Gastroesophageal sphincter (tissue), 4 donors: ENCODE measurements at places on chromosomes 2 and 18.

- ATAC-seq = no peak
Measured at GRCh38 chr2:26709323-26710110, 17.0 kb downstream of the KCNK3 start.

DNA sequence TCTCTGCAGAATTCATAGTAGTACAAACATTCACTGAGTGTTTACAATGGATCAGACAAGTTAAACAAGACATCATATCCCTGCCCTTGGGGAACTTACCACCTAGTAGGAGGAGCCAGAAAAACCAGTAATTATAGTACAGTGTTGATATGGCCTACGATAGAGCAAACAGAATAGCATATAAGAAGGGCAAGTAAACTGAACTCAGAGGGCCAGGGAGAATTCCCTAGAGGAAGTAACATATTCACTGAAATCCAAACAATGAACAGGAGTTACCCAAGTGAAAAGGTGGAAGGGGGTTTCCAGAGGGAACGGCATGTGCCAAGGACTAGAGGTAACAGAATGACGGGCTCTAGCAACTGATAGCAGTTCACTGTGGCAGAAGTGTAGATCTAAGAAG lies 34.1 kb downstream of the NHEJ1 start:
- no peak for ATAC-seq

DNA sequence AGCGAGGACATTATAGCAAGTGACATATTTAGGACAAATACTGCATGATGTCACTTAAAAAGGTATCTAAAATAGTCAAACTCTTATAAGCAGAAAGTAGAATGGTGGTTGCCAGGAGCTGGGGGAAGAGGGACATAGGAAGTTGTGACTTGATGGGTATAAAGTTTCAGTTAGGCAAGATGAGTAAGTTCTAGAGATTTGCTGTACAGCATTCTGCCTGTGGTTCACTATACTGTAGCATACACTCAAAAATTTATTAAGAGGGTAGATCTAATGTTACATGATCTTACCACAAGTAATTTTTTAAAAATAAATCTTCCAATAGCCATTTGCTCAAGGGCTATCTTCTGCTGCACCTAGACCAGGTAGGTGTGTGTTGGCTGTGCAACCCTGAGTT lies 78.1 kb upstream of the NPAS2 start:
- ATAC-seq = no peak

DNA sequence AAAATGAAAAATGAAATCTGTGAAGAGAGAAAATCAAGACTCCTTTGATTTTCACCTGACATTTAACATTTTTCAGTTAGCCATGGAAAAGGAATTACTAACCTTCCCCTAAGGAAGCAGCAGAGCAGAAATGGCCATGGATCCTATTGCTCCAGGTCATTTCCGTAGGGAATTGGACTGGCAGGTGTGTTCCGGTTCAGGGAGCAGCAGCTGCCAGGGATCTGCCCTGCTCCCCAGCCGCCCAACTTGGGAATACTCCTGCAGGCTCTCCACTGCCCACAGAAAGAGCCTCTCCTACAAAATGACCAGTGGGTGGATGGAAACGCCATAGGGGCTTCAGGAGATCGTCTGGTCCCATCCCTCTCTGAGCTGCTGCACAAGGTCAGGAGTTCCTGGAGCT lies 86.0 kb upstream of the MAPK4 start:
- ATAC-seq = no peak

DNA sequence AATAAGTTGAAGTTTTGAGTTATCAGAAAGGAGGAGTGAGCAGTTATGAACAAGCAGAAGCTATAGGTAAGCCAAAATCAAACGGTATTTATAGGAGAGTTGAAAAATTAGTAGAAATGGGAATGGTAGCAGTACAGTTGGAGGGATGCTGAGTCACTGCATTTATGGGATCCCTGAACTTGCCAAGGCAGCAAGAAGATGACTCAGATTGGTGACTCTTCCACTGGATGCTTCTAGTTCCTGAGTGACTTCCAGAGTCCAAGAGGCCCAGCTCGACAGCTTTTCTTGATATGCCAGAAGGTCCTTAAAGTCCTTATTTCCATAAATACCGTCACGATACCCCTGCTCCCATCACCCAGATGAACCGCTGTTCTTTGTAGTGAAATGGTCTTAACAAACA lies 31.1 kb upstream of the ACTR3 start:
- ATAC-seq = no peak

GRCh38 chr2:108212671-108213070 lies 27.1 kb upstream of the SULT1C3 start:
- no peak for ATAC-seq

DNA sequence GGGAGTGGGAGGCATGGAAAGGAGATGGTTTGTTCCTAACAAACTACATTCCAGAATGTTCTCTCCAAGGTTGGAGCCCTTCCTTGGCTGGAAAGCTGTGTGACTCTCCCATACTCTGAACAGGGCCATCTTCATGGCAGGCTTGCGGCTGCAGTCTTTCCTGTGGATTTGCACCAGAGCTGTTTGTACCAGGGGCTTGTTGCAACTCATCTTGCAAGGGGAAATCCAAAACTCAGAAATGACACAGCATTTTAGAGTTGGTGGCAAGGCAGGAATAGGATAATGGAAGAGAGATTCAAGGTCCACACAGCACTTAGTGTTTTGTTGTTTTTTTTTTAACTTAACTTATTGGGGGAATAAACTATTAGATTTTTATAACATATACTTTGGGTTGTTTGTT lies 73.7 kb upstream of the ZNF516 start:
- no peak for ATAC-seq

DNA sequence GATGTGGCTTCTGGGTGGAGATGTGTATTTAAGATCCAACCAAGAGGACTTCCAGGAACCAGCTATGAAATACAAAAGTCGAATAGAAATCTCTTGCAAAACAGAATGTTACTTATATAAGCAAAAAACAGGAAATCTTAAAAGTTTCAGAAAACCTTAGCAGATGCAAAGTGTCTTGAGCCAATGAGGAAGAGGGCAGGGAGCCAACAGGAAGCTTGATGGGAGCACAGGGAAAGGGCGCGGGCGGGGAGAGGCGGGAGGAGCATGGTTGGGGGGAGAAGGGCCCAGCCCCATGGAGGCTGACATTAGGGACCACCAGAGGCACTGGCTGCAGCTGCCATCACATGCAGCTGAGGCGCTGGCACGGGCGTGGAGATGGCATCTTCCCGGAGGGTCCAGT lies 203.3 kb downstream of the SNTG2 start:
- ATAC-seq = no peak

DNA sequence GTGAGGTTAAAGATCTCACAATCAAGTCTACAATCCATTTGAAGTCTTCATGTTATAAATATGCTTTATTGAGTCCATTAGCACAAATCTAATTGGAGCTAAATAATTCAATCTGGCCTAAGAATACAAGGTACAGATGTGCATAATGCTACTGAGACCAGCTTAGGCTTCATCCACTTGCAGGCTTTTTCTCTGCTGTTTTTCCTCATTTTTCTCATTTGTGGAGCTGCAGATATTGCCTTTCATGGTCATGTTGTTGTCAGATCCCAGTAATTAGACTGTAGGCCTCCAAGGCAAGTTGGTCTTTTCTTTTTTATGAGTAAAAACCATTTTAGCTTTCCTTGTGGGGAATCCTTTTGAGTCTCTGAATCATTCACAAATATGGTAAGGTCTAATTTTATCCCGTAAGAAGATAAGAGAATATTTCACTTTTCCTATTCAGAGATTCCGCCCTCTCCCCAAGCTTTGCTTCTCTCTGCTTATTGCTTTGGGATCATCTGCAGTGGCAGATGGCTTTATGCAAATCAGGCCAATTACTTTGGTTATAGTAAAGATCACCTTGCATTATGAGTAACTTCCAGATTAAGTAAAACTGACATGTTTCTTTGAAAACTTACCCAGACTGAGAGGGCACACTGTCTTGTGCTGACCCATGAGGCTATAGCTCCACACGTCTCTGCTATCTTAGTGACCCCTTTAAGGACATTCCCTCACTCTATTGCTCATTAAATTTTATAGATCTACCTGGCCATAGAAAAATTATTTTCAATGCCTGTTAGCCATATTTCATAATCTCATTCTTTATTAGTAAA lies 80.9 kb downstream of the MGAT5 start:
- ATAC-seq = no peak

- ATAC-seq = no peak
Measured at GRCh38 chr18:68504441-68505177, 210.3 kb downstream of the TMX3 start.

GRCh38 chr18:3135536-3135935 lies 84.2 kb downstream of the MYOM1 start:
- no peak for ATAC-seq
